ENCODE measurements at places on chromosomes 3 and 15. TPM values are rescaled to one million over a fixed set of nuclear protein-coding genes. Genes with fewer than 3 reads are reported as not detected.

The GP5 gene
- not detected for total RNA-seq

The STIMATE gene
- total RNA-seq: 14.2 TPM

The GOLGA8G gene
- 0.10 TPM for total RNA-seq

The FETUB gene
- 4.0 TPM for total RNA-seq

The UROC1 gene
- not detected for total RNA-seq

The DUOXA2 gene
- total RNA-seq: not detected

The KLF15 gene
- 31.3 TPM for total RNA-seq

The U2SURP gene
- 45.8 TPM for total RNA-seq

- DNase-seq: no peak
These were observed 45.6 kb downstream of the DCBLD2 start for GRCh38 chr3:98855806-98856400.

DNA sequence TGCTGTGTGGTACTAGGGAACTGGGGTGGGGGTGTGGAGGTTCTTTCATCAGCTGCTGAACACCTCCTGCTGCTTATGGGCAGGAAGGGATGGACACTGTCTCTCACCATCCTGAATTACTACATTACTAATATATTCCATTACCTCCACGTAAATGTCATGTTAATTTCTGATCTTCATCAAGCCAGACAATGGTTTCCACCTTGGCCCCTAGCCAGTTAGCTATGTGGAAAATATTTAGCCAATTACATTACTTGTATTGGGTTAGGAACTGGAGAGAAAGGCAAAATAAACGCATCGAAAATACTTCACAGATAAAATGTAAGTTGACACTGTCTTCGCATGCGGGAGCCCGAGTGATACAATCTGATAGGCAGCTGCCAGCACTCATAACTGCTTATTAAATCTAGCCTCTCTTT lies 95.1 kb downstream of the FOXP1 start:
- no peak for DNase-seq

- no peak for DNase-seq
These were observed 7.8 kb downstream of the FAM240A start for GRCh38 chr3:46619845-46620778.

- peak; percentile 33 for DNase-seq
These were observed 245.3 kb downstream of the ZNF621 start for GRCh38 chr3:40770061-40770460.

DNA sequence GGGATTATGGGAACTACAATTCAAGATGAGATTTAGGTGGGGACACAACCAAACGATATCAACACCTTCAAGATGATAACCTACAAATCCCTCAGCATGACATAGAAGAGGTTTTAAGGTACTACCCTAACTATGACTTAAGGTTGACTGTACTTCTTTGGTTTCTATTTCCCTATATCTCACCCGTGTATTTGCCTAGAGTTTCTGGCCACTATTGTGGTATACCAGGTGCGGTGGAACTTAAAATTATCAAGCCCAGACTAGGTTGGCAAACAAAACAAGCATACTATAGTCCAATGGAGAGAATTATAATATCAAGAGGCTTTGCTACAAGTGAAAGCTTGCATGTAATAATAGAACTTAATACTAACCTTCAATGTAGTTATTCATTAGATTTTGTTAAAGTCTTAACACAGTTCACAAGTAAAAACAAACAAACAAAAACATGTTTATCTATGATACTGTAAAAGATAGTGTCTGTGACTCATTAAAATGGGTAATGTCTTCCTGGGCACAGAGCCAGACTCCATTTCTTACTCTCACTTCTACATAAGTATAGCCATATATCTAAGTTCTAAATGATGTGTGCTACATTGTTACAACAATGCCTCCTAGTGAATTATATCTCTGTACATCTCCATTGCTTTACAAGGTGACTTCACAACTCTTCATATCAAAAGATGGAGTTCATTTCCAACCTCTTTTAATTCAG lies 479.1 kb downstream of the ZBBX start:
- DNase-seq: no peak
